H1 (cell line): ENCODE measurements at places on chromosomes 4 and X.

- DNase-seq = no peak
Measured at GRCh38 chr4:122884499-122884898, 37.9 kb downstream of the NUDT6 start.

GRCh38 chr4:113368056-113368455 lies 318.6 kb downstream of the ANK2 start:
- DNase-seq = no peak

DNA sequence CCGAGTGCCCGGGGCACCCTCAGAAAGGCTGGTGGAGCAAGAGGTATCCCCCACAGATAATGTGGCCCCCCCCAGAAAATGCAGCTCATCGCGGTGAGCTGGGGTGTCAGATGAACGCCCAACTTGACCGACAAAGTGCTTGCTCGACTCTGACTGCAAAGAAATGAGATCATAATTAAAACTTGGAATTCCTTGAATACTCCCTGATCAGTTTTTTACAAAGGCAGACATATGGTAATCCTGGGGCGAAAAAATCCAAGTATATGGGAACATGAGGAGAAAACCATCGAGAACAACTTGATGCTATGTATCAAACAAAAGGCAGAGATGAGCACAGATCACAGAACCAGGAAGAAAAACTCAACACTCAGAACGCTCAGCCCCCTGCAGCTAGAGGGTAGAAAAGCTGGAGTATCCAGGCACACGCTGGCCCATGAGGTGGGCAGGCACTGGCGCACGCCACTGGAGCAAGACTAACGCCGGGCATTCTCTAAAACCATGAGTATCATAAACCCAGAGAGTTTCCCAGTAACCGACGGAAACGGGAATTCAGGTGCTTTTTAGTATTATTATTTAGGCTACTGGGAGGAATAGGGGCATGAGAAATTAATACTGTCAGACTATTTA lies 127.3 kb downstream of the AFAP1 start:
- no peak for DNase-seq

GRCh38 chr4:173522160-173522950 lies 7.7 kb downstream of the HAND2 start:
- peak; percentile 76 for DNase-seq
